ENCODE measurements at places on chromosomes 5 and 9.

GRCh38 chr5:64873441-64873840 lies 104.7 kb downstream of the CWC27 start:
- no peak for DNase-seq

DNA sequence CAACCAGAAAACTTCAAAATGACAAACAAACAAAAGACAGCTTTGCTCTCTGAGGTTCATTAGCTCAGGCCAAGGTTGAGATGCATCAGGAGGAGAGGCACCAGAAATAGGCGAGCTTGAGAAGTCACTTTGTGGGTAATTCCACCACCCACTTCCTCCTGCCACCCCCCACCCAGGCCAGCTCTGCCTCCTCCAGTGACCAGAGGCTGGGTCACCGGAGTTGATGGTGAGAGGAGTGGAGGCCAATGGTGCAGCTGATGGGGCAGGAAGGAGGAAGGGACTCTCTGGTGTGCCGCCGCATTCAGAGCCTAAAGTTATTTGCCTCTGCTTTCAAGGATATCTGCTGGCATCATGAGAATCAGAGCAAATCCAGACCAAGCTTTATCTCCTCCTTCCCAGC lies 73.8 kb upstream of the ASTN2 start:
- no peak for DNase-seq

DNA sequence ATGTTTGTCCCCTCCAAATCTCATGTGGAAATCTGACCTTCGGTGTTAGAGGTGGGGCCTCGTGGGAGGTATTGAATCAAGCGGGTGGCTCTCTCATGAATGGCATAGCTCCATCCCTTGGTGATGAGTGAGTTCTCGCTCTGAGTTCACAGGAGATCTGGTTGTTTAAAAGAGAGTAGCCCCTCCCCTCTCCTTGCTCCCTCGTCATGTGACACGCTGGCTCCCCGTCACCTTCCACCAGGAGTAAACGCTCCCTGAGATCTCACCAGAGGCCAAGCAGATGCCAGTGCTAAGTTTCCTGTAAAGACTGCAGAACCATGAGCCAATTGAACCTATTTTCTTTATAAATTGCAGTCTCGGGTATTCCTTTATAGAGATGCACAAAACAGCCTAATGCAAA lies 74.5 kb downstream of the RASEF start:
- no peak for DNase-seq

GRCh38 chr5:157594675-157595459 lies 19.3 kb upstream of the ADAM19 start:
- no peak for DNase-seq

DNA sequence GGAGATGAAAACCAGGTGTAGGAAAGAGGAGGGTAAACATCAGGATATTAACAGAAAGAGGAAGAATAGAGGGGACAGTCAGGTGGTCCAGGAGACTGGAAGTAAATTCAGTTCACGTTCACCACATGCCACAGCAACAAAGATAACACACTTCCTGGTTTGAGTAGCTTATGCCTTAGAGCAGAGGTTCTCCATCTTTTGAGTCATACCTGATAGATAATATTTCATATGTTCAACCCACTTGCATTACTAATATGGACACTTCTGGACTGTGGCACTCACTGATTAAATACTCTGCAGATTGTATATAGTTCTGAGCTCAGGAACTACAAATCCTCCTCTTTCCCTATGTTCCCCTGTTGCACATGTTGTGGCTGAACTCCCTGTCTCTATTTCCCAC lies 179.9 kb upstream of the NR3C1 start:
- DNase-seq = no peak

GRCh38 chr5:148808864-148809642 lies 17.4 kb upstream of the ADRB2 start:
- DNase-seq = no peak

GRCh38 chr5:157540707-157541446 lies 34.7 kb downstream of the ADAM19 start:
- DNase-seq = no peak

GRCh38 chr9:93699650-93700049 lies 123.3 kb downstream of the PHF2 start:
- DNase-seq = no peak

- DNase-seq = no peak
These were observed 5.2 kb downstream of the DOCK8 start for GRCh38 chr9:219670-220365.

Data from stimulated activated CD8-positive, alpha-beta memory T cell treated with anti-CD3 and anti-CD28 coated beads, Interleukin-7, amount 100 ng/mL, for 48 hours (primary cell).